ENCODE measurements at places on chromosomes 3 and 15. TPM values are rescaled to one million over a fixed set of nuclear protein-coding genes. Genes with fewer than 3 reads are reported as not detected.
A peak's percentile ranks its signal among the peaks of the same experiment; 100 is the strongest.

The KLF15 gene
- polyA plus RNA-seq = not detected

The WNT5A gene
- polyA plus RNA-seq = not detected

GRCh38 chr3:177930771-177931170 is 605.5 kb upstream of the KCNMB2 start:
- no peak for DNase-seq

- DNase-seq = no peak
Measured at GRCh38 chr3:180329187-180329586, 272.8 kb upstream of the TTC14 start.

DNA sequence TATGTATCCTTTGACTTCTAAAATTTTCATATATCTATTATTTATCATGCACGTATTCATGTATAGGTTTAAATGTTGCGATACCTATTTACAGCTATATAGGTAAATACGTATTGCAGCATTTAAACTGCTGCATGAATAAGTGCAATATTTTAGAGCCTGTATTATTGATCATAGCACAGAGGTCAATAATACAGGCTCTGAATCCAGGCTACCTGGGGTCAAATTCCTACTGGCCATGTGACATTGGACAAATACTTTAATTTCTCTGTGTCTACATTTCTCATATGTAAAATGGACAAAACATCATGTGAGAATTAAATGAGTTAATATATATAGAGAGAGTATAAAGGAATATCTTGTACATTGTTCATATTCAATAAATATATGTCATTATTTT is 352.9 kb upstream of the ROBO2 start:
- no peak for DNase-seq

The LRRIQ4 gene
- not detected for polyA plus RNA-seq

The CAMKV gene
- polyA plus RNA-seq = not detected

GRCh38 chr3:129310111-129311011 is 31.7 kb downstream of the HMCES start:
- DNase-seq = no peak

GRCh38 chr15:43795997-43796396 is 3.9 kb downstream of the SERF2 start:
- DNase-seq = no peak

The TRIM42 gene
- not detected for polyA plus RNA-seq

The TNIK gene
- polyA plus RNA-seq = 22.3 TPM

GRCh38 chr3:126104028-126104635 is 20.2 kb upstream of the SLC41A3 start:
- DNase-seq = no peak

DNA sequence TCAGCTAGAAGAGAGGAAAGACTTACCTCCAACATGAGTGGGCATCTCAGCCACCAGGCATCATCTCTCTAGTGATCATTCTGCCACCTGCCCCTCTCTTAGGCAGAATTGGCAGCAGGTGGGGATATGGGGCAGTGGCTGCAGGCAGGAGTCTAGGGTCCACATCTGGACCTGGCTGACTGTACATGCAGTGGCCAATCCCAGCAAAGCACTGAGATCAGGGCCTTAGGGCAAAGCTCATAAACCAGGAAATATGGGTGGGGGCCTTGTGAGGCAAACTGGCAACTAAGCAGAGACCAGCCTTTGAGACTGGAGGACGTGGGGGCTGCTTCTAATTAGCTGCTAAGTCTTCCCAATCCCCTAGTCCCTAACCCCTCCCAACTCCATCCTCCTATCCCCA is 12.9 kb downstream of the POMGNT2 start:
- DNase-seq = no peak

The SYNPR gene
- polyA plus RNA-seq = not detected

The DNAH12 gene
- polyA plus RNA-seq = not detected

DNA sequence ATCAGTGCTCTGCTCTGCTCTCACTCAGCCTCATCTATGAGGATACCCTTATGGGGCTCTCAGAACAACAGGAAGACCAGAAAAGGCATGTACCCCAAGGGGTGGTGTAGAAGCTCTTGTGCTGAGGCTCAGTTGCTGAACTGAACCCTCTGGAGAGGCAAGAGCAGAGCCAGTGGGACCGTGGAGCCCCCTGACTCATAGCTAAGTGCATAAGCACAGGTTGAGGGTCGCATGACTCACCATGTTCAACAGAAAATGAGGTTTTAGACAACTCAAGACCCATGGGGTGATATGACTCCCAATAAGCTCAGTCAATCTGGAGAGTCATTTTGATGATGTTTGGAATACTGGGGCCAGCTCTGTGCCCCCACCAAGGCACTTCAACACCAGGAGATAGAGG is 37.3 kb downstream of the CRYGS start:
- DNase-seq = no peak

The FRMD4B gene
- 8.6 TPM for polyA plus RNA-seq

DNA sequence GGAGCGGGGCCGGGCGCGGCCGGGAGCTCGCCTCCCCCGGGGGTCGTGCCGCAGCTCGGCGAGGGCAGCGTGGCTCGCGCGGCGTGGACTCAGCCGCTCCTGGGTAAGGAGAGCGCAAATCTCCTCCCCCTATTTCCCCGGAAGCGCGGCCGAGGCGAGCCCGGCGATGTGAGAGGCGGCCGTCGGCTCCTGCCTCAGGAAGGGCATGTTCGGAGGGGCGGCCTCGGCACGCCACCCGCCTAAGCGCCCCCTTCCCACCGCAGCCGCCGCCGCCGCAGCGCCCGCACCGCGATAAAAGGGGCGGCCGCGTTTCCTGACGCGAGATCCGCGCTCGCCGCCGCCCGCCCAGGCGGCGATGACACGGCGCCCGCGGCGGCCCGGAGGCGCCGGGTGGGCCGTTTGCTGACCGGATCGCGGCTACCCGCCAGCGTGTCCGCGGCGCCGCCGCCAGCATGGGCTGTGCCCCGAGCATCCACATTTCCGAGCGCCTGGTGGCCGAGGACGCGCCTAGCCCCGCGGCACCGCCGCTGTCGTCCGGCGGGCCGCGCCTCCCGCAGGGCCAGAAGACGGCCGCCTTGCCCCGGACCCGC is at the start of gene PDE8A:
TSS of gene PDE8A (plus strand) at position 146 of the 590 bp plus-strand sequence. CDS start at position 453, 307 bp downstream.
- DNase-seq = peak; percentile 64

The PRSS50 gene
- not detected for polyA plus RNA-seq

DNA sequence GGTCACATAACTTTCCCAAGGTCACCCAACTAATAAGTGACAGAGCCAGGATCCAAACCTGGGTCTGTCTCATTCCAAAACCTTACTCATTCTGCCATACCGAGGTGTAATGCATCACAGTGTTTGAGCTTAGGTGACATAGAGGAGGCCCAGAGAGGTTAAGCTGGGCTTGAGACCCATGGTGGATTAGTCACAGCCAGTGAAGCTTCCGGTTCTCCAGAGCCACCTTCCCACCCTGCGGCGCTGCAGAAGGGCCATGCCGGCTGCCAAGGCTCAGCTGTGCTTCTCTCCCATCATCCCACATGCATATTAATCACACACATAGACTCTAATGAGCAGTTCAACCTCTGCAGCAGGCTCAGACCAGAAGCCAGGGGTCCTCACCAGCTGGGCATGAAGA is 42.2 kb downstream of the SPSB4 start:
- no peak for DNase-seq

DNA sequence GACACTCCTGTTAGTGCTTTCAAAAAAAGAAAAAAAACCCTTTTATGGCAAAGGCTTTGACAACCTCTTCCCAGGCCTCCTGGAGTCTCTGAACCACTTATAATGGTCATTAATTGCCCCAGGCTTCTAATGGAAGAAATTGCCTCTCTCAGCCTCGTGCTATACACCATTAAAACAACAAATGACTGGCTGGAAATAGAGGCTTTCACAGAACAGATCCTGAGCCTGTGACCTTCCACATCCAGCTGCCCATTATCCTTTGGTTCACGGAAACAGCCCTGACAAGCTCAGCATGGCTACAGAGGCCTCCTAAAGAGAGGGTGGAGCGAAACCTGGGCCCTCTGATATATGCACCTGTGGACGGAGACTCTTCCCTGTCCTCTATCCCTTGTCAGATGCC is 26.8 kb upstream of the MKRN3 start:
- no peak for DNase-seq

DNA sequence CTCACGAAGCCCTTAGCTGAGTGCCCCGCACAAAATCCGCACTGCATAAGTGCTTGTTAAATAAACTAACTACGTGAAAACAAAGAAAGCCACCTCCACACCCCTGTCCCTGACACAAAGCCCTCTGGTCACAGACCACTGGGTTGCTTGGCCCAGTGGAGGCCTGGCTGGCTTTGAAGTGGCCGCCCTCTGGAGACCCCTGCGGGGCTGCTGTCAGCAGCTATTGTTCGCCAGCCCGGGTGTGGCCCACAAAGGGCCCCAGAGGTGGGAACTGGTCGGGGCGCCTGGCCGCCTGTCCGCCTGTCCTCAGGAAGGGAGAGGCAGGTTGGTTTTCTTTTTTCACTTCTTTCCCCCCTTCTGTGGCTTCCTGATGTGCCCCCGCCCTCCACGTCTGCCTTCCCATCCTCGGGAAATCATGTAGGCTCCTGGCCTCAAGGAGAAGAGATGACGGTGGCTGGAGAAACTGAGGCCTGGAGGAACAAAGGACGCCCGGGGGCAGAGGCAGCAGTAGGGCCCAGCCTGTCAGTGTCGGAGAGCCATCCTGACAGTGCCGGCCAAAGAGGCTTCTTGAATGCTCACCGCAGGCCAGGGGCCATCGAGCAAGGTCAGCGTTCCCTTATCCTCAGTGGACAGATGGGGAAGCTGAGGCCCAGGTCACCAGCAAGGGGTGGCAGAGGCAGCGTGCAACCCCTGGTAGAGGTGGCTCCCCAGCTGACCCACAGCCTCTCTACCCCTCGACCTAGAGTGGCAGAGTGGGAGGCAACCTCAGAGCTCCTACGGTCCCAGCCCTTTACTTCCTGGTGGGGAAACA is 61.1 kb downstream of the SLC6A6 start:
- DNase-seq = no peak

The IGSF10 gene
- polyA plus RNA-seq = not detected

- no peak for DNase-seq
Measured at GRCh38 chr3:21041621-21042020, 709.4 kb downstream of the ZNF385D start.

All from CD4-positive, CD25-positive, alpha-beta regulatory T cell (primary cell).